ENCODE measurements at places on chromosomes 6 and 20.

GRCh38 chr6:165767228-165767627 is 104.2 kb upstream of the PDE10A start:
- no peak for DNase-seq

- no peak for DNase-seq
Measured at GRCh38 chr6:104212977-104213668, 646.6 kb downstream of the HACE1 start.

GRCh38 chr20:63361519-63362435 is 628 bp upstream of the CHRNA4 start:
- no peak for DNase-seq

DNA sequence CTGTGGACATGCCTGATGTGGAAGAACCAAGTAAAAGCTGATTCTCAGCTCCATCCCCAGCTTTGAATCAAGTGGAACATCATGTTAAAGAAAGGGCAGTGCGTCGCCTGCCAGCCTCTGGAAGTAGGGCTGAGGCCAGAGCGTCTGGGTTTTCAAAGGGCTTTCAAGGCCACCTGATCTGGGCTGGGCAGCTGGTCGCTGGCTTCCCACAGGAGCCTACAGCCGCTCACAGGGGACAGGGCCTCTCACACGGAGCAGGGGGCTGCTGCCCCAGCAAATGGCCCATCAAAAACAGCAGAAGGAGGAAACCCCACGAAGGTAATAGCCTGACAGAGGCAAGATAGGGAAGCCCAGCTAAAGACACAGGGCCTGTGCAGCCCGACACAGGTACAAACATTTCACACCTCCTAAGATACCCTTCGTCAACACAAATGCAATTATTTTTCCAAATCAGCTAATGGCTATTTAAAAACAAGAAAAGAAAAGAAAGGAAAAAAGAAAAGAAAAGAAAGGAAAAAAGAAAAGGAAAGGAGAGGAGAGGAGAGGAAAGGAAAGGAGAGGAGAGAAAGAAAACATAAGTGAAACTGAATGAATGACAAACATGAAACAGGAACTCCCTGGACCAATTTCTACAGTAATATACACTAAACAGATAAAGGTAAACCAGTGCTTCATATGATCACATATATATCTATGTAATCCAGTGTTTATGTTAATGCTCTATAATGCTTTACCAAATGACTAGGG is 24.8 kb downstream of the RRBP1 start:
- no peak for DNase-seq

- DNase-seq = no peak
Measured at GRCh38 chr6:25009393-25009710, 73.6 kb upstream of the RIPOR2 start.

GRCh38 chr6:128276311-128276710 is 244.1 kb downstream of the PTPRK start:
- no peak for DNase-seq
